Kidney (tissue), 22 donors: ENCODE measurements at places on chromosomes 7 and 10. TPM values are rescaled to one million over a fixed set of nuclear protein-coding genes. Genes with fewer than 3 reads are reported as not detected.

DNA sequence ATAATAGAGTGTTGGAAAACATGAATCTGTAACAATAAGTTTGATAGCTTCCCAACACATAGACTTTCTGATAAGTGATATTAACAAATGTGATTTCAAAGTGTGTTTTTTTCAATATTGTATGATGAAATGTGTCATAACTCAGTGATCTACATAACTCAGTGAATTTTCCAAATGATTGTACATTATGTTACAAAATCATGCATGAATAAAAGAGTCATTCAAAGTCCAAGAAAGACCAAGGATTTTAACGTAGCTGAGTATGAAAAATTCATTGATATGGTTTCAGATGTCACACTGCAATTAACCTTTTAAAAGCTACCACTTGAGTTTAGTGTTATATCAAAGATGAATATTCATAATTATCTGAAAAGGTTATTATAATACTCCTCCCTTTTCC, 111.2 kb downstream of the MYOF start:
- DNase-seq, result no peak

DNA sequence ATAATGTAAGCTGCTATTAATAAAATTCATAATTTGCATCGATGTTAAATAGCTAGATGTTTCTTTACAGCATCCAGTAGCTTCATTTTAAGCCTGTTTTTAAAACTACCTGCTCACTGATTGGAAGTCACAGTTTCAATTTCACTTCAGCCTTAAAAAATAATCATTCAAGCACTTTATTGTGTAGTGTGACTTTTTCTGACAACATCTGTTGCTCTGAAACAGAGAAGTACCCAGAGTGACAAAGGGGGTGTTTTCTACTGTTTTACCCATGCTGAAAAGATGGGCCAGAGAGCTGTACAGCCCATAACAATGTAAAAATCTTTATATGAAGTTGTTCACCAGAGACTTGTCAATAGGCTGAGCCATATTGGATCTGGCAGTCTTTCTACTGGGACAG, 437.2 kb downstream of the MDFIC start:
- no peak for DNase-seq

- no peak for DNase-seq
Observed at GRCh38 chr10:118585794-118586193, 9.7 kb downstream of the PRLHR start.

- DNase-seq, result no peak
Observed at GRCh38 chr7:8246020-8246419, 15.9 kb downstream of the ICA1 start.

DNA sequence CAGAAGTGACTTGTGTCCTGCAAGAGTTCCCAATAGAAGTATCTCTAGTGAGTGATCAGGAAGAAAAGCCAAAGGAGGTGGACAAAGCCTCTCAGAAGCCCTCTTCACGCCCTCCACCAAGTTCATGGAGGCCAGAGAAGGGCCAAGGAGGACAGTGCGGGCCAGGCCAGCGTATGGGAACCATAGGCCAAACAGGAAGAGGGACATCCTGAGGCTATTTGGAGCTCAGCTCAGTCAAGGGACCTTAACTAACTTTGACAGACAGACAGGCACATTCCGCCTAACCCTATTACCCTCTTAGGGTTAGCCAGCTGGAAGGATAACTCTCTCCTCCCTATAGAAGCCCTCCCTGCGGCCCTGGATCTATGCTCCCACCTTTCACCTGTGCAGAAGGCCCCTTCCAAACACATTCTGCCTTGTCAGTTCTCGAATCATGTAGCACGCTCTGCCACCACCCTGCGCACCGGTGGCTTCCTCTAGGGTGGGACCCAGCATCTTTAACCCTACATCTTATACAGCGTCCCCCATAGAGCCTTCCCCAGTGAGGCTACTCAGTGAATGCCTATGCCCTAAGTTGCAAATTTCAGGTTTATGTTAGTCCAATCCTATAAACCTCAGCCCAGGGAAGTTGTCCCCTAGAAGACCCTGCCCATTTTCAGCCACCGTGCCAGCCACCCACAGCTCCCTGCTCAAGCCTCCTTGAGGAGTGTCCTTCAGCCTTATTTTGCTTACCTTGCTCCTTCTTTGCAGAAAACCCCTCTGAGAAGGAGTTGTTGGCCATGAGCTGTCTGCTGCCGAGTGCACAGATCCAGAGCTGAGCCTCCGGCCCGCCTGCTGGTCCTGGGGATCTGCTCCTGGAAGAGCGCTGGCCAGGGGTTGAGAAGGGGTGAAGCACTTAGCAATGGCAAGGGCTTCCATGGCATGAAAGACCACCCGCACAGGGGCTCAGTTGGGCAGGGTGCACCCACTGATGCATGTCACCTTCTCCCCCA, 36.9 kb downstream of the FRMPD2 start:
- no peak for DNase-seq

GRCh38 chr7:50151661-50152060, 58.6 kb upstream of the ZPBP start:
- no peak for DNase-seq

DNA sequence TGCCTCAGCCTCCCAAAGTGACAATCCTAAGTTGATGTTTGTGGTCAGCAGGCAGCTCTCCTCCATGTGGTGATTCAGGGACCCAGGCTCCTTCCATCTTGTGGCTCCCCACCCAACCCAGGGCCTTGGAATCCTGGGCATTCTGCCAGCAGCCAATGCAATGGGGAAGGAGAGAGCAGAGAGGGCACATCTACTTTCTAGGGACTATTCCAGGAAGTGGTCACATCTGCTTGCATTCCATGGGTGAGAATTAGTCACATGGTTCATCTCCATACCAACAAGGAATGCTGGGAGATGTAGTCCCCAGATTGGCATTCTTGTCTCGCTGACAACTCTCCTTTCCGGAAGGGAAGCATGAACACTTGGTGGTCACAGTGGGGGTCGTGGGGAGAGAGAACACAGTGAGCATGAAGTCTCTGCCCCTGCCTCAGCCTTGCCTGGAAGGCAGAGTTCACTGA, 9.9 kb upstream of the SRRM3 start:
- no peak for DNase-seq

The OR2A25 gene
- not detected for polyA plus RNA-seq

- no peak for DNase-seq
Observed at GRCh38 chr10:60496181-60496580, 106.5 kb upstream of the ANK3 start.

- DNase-seq, result no peak
Observed at GRCh38 chr7:117916309-117916708, 43.1 kb upstream of the CTTNBP2 start.

DNA sequence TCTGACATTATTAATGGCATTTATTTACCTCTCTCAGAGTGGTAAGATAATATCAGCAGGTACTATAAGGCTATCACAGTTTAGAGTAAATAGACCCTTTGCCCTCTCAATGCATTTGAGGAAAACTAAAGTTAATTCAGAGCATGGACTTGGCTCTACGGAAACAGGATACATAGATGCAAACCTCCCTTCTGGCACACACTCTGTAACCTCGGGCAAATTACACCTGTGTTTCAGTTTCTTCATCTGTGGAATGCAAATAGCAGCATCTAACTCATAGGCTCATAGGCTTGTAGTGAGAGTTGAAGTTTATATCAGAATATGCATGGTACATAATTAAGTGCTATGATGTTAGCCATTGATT, 5.6 kb downstream of the RAPGEF5 start:
- DNase-seq, result peak; percentile 62

- peak; percentile 55 for DNase-seq
Observed at GRCh38 chr7:103989785-103990767, 618 bp upstream of the RELN start.

The PILRA gene
- polyA plus RNA-seq, result 15.4 TPM

- DNase-seq, result peak; percentile 44
Observed at GRCh38 chr7:45178241-45179225, 20.9 kb downstream of the RAMP3 start.

- no peak for DNase-seq
Observed at GRCh38 chr7:34260279-34260678, 354.9 kb downstream of the BMPER start.

The MKRN1 gene
- 48.8 TPM for polyA plus RNA-seq

GRCh38 chr7:25098096-25099046, 26.7 kb downstream of the CYCS start:
- peak; percentile 40 for DNase-seq

DNA sequence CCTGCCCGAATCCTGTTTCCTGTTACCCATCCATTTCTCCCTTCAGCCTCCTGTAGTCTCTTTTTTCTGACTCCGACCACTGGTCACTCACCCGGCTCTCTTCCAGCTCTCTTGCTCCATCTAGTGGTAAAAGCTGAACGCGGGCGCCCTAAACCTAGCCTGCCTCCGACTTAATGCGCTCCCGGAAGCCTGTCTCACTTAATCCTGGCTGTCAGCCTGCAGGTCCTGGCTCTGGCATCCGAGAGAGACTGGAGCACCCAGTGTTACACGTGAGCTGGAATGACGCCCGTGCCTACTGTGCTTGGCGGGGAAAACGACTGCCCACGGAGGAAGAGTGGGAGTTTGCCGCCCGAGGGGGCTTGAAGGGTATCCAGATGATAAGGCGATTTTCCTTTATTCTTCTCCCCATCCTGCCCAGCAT, 10.3 kb downstream of the SUMF2 start:
- peak; percentile 89 for DNase-seq

GRCh38 chr10:120542591-120542990, 85.6 kb downstream of the PLPP4 start:
- no peak for DNase-seq

DNA sequence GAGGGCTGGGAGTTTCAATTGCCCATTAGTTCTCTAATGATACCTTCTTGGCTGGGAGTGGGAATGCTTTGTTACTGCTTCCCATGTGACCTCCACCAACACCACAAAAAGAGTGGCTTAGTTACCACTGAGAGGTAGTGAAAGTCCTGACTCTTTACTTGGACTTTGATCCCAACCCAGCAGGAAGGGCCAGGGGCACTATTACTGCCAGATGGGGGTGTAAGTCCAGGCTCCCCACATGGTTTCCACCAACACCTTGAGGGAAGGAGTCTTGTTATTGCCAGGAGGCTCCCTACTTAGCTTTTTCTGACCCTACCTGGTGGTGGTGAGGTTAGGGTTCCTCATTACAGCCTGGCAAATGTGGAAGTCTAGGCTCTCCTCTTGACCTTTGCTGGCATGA, 11.4 kb downstream of the GGCT start:
- no peak for DNase-seq

DNA sequence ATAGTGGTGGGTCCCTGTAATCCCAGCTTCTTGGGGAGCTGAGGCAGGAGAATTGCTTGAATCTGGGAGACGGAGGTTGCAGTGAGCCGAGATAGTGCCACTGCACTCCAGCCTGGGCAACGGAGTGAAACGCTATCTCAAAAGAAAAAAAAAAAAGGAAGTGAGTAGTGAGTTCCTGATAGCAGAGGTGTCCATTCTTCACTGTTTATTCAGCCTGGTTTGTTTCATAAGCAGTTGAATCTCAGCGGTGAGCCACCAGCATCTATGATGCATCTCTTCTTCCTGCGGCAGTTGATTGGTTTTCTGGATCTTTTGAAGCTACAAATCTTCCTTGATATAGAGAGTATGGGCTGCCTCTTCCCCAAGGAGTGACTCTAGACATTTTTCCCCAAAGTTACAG, 316.1 kb upstream of the MTPN start:
- no peak for DNase-seq

DNA sequence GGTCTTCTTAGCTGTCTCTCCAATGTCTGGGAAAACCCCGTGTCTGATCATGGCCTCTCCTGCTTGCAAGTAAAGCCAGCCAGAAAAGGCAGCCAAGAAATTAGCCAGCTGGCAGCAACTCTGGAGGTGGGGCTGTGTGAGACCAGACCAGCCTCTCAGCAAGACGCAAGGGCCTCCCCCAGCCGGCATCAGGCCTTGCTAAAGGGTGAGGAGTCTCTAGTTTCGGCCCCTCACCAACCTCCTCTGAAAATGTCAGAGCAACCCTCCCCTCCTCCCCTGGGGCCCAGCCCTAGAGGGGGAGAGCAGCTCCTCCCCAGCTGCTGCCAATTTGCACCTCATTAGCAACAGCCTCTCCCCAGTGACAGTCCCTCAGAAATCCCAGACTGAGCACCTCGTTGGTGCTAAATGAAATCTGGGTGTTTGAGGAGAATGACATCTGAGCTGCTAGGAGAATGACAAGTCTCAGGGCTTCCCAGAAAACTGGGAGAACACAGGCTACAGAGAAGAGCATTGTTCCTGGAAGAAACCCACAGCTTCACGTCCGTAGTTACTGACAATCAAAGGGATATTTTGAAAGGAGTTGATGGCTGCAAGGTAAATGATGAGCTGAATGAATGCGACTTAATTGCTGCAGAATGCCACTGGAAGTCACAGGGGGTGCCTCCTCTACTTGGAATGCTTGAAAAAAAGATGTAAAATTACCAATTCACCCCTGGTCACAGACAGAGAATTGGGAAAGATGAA, 25.9 kb downstream of the DGKI start:
- peak; percentile 67 for DNase-seq

GRCh38 chr10:45509491-45509890, 135.5 kb downstream of the ALOX5 start:
- DNase-seq, result no peak

DNA sequence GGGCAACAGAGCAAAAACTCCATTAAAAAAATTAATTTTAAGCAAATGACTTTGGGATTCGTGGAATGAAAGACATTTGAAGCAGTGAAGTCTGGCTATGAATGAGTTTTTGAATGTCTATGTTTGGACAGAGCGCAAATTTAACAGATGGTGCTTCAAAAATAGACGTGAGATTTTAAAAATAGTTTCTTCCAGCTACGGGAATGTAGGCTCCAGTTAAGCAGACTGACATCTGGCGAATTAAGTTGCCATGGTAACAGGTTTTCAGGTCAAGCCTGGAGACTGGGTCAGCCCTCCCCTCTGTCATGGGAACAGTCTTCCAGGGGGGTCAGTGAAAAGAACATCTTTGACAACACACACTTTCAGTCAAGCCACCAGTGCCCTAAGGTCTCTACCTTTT, 62.0 kb downstream of the MYOF start:
- DNase-seq, result no peak

DNA sequence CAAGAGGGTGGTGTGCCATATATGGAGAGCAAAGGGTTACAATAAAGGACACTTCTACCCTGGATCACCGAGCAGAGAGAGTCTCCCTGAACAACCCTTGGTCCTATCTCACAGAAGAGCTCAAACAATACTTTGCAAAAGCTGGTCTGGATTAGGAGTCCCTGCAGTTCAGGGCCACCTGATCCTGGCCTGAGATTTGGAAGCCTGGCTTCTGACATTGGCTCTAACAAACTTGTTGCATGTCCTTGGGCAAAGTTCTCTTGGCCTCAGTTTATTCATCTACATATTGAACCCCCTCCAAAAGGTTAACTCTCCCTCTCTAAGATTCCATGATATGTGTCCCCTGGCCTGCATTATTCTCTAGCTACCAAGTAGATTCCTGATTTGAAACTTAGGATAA, 1.7 kb downstream of the RBP4 start:
- no peak for DNase-seq

The SPDYE8 gene
- polyA plus RNA-seq, result not detected
